ENCODE measurements at places on chromosomes 5 and 9.

DNA sequence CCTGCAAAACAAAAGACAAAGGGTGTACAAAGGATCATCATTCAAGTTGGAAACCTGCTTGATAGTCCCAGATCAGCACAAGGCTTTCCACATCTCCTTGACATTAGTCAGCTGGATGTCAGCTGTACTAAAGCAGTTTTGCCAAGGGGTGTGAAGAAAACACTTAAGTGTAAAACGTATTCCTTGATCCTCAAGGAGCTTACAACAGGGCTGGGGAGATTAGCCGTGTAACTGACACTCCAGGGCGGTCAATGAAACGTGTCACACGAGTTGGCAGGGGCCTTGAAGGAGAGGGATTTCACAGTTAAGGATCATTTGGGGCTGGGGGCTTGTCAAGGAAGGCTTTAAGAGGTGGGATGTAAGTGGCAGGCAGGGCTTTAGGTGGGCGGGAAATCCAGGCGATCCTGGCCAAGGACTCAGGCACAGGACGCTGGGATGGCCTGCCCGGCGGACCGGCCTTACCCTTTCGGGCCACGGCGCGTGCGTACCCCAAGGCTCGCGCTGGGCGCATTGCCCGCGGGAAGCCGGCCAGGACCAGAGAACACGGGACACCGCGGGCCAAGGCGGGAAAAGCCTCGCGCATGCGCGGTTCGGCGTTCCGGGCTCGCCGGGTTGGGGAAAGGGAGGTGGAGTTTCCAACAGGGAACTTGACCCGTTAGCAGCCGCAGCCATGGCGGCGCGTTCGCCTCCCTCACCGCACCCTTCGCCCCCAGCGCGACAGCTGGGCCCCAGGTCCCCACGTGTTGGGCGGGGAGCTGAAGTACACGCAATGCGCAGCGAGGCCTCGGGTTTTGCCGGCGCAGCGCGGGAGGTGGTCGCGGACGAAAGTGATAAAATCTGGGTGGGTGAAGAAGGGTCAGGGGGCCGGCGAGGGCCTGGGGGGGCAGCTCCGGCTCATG lies at the start of gene CNTLN:
Gene CNTLN, plus strand, starts transcription at position 645 of the 899 bp plus-strand sequence. Its CDS starts 26 bp downstream, at position 671.
- DNase-seq = peak; percentile 29

DNA sequence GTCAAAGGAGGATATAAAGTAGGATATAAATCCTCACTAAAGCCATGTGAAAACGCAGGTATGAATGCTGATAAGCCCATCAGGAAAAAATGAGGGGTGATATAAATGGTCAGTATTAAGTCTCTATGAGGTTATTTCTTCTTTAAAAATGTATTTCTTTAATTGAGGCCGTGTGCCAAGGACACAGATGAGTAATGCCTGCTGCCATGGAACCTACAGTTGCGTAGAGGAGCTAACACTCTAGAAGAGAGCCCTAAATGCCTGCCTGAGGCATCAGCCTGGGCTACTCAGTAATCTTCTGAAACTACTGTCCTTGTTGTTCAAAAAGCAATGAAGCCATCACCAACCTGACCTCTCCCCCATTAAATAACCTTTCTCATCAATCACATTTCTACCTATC lies 84.9 kb downstream of the KLHL3 start:
- no peak for DNase-seq

DNA sequence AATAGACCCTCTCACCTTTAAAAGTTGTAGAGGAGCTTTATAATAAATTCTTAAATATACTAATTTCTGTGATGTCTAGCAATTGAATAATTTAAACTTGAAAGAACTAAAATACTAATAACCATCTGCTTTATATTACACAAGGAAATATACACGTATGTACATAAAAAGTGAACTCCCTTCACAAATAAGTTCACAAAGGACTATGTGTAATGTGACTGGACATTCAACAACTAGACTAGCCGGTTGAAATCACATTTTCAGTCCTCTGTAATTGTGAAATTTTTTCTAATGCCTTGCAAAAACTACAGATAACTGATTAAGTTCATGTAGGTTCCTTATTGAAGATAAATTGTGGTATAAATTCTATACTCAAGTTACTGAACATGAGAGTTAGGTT lies 11.6 kb downstream of the NSA2 start:
- DNase-seq = no peak

- no peak for DNase-seq
Measured at GRCh38 chr9:96486386-96487028, 36.5 kb downstream of the HABP4 start.

DNA sequence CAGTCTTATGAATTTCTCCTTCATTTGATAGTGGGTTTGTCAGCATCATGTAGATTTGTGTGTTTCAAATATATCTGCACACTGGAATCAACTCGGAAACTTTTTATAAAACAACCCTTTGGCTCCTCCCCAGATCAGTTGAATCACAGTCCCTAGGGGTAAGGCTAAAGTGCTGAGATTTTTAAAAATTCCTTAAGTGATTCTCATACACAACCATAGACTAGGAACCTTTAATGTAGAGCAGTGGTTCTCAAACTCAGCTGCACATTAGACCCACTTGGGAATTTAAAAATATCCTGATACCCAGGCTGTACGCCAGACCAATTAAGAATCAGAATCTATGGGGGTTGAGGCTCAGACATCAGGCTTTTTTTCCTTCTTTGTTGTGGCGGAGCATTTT lies 17.5 kb upstream of the JAK2 start:
- no peak for DNase-seq

DNA sequence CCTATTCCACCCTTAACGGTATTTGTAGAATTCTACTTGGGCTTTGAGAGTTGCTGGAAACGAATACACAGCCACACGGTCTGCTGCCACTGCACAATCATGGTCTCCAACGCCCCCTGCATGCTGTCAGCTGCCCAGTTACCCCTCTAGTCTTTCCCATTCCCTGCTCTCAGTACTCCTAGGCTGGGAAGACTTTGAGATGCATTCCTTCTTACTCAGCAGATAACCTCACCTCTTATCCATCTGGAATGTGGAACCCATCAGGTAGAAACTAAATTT lies 92.8 kb downstream of the ANKH start:
- no peak for DNase-seq

GRCh38 chr5:154429341-154429740 lies 16.5 kb upstream of the SAP30L start:
- no peak for DNase-seq

DNA sequence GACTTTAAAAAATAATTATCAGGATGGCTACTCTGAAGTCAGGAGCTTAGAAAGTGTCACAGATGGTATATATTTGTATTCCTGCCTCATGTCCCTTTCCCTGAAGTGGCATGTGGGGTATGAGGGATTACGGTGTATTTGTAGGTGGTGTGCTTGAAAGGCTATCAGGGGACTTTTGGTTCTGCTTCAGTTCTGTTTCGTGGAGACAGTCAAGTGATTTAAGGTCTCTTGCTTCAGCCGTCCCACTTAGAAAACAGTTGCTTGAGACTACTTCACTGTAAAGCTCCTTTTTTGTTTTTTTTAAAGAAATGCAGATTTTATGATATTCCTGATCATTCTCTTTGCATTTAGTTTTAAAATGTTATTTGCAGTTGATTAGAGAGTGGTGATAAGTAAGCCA lies 18.3 kb downstream of the PARP8 start:
- no peak for DNase-seq

- DNase-seq = no peak
Measured at GRCh38 chr5:160537940-160538339, 116.3 kb downstream of the PTTG1 start.

DNA sequence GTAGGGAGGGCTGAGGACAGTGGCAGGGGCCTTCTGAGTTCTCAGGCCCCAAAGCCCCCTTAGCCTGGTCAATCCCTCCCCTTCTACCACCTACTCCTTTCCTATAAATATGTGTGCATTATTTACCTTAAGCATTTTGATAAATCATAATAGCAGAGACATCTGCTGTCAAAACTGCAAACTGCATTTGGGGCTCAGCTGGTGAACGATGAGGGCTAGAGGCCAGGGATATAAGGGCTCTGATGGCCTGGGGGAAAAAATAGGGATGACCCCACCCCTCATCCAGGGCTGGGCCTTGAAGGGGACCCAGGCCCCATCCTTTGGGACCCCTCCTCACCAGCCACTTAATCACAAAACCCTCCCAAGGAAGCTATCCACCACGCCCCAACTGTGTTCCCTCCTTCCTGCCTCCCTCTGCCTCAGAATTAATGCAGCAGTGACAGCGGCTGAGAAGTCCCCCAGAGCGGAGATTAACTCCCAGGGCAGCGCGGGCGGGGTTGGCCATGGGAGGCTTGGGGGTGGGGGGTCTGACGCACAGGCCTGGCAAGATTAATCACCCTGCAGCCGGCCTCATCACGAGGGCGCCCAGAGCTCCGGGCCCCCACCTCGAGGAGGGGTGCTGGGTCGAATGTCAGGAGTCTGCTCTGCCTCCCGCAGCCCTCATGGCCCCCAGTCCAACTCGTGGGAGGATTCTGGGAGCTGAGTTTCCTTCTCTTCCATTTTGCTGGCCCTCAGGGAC lies 42.1 kb downstream of the CXXC5 start:
- no peak for DNase-seq

GRCh38 chr9:118536153-118536552 lies 832.0 kb downstream of the TLR4 start:
- no peak for DNase-seq

DNA sequence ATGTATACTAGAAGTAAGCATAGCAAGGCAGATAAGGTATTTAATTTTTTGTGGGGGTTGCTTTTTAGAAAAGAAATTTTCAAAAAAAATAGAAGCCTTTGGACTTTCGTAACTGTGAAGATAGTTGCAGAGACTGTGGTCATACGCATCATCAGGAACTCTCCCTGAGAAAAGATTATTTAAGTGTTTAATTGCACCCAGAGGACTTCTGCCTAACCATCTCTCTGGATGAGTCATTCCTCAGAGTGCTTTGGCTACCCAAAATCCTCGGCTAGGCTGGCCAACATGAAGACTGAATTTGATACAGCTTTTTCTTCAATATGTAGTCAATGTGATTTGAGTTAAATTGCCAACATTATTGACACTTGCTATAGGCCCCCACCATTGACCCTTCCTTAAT lies 296.4 kb downstream of the TLR4 start:
- no peak for DNase-seq

- DNase-seq = no peak
Measured at GRCh38 chr5:159313197-159313596, 17.1 kb downstream of the IL12B start.

GRCh38 chr5:142795251-142795650 lies 25.1 kb downstream of the ARHGAP26 start:
- no peak for DNase-seq

DNA sequence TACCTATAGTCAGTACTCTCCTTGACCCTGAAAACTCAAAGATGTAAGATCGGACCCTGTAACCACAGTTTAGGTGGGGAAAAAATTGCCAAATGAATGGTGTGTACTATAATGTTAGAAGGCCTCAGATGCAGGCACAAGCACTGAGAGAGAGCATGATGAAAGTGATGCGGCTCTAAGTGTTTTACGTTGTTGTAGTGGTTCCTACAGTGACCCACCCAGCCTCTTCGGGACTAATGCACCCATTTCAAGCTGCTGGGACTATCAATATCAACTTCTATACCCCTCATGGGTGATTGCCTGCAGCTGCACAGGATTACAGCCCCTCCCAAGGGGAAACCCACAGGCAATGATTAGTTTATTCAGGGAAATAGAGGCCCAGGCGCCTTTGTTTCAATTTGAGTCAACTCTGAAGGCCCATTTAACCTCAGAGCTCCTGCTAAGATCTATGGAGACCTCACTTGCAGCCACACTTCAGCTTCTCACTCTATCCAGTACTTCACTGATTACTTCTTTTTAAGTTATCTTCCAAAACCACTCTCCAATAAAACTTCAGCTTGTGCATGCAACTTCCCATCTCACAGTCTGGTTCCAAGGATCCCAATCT lies 340.7 kb downstream of the NR2F1-AS1 start:
- no peak for DNase-seq

- DNase-seq = no peak
Measured at GRCh38 chr9:35566417-35566816, 38.6 kb upstream of the TESK1 start.

DNA sequence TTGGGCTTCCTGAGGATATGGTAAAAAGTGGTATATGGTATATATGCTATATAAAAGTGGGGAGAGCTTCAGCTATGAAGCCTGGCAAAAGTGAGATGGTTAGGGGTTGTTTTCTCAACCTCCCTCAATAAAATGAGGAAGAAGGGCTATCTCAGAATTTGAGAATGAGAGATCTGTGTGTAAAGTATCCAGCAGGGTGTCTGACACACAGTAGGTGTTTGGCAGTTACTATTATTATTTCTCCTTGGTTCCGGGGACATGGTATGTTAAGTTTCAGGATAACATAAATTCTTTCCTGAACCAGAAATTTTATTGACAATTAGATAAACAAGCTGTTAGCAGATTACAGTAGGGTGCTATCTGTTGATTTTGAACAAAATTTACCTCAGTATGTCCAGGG lies 94.1 kb downstream of the DENND1A start:
- DNase-seq = no peak

- no peak for DNase-seq
Measured at GRCh38 chr9:25602400-25603044, 75.7 kb downstream of the TUSC1 start.

DNA sequence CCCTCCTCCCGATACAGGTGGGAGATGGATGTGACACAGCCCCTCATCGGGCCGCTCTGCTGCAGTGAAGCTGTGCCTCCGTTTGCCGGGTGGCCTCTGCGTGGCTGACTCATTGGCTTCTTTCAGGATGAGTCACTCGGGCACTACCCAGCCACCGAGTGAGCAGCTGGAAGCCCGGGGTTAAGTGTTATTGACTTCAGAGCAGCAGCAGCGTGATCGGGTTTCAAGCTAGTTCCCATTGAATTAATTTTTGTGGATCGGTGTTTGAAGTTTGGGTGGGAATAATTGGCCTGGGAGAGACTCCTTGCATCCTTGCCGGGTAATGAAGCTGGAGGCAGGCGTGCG lies 266.4 kb upstream of the IRX4 start:
- DNase-seq = no peak

- no peak for DNase-seq
Measured at GRCh38 chr9:69486498-69486897, 161.5 kb downstream of the ENTREP1 start.

DNA sequence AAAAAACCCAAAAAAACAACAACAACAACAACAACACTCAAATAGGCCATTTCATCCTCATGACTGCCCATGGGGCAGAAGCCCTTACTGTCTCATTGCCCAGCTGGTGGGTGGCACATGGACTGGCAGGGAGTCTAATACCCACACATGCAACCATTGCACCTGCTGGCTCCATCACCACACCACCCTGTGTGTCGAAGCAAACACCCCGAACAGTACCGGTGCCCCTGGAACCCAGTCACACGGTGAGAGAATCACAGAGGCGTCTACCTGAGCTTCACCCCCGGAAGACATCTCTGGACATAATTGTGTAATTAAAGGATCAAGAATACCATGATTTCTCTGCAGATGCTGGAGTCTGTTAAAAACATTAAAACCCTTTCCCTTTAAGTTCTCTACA lies 6.5 kb downstream of the PAEP start:
- no peak for DNase-seq

DNA sequence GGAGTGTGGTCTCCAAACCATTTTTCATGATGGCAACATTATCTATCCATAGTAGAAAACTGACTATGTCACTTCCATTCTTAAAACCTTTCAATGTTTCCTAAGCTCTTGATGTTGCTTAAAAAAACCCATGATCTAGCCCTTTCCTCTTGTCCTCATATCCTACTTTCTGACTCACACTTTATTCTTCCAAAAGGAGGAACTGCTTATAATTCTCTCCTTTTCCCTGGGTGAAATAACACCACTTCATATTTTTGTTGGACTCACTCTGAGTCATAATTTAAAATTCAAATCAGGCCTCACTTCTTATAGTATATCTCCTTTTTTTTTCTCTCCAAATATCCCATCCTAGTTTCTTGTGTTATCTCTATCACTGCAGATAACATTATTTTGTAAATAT lies 513.9 kb downstream of the MAN2A1 start:
- DNase-seq = no peak

GRCh38 chr9:96599298-96599697 lies 20.3 kb downstream of the CDC14B start:
- no peak for DNase-seq
